ENCODE measurements at places on chromosomes 16 and 17.

- no peak for DNase-seq
Observed at GRCh38 chr16:76535-77272, 1.3 kb upstream of the MPG start.

- no peak for DNase-seq
Observed at GRCh38 chr17:12917399-12917798, 100.4 kb downstream of the ELAC2 start.

GRCh38 chr16:24203675-24204074 lies 52.5 kb upstream of the CACNG3 start:
- no peak for DNase-seq

- no peak for DNase-seq
Observed at GRCh38 chr16:57422026-57422944, 17.7 kb downstream of the CCL17 start.

GRCh38 chr17:6011206-6011605 lies 59.0 kb upstream of the WSCD1 start:
- DNase-seq, result no peak

- DNase-seq, result peak; percentile 91
Observed at GRCh38 chr16:29806099-29806579, at the start of gene MAZ. MAZ (plus strand) TSS chr16:29806529; CDS start chr16:29806702, 173 bp downstream.

DNA sequence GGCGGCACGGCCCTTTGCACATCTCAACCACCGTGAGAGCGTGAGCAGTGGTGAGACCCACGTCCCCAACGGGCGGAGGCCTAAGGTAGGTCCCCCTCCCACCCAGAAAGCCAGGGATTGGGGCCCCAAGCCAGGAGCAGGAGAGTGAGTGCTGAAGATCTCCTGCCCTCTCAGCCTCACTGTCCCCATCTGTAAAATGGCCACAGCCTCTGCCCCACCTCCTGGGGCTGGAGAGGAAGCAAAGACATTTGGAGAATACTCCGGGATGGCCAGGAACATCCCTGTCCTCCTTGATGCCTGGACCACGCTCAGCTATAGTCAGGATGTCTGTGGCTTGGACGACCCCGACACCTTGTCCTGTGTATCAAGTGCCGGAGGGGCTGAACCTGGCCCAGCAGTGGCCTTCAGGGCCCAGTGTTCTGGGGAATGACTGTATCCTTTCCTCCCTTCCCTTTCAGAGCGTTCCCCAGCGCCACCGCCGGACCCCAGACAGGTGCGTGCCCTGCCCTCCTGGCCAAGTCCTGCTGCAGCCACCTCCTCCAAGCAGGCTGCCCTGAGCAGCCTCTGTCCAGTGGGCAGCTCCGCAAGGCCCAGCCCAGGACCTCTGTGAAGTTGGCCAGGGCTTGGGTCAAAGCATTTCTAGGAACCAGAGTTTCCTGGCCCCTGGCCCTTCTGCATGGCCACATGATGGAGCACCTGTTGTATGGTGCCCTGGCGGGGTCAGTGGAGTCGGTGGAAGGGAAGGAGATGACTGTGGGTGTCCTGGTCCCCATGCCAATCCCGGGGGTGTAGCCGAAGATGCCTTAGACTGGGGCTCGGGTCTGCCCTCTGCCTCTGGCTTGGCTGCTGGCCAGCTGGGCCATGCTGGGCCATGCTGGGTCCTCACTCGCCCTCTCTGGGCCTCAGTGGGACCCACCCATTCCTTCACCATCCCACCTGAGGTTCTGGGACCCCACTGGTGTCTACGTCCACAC lies 38.4 kb downstream of the ADCY7 start:
- DNase-seq, result no peak

GRCh38 chr17:21240369-21241055 lies 12.7 kb downstream of the NATD1 start:
- DNase-seq, result no peak

- DNase-seq, result no peak
Observed at GRCh38 chr17:73720187-73720834, 76.1 kb upstream of the SDK2 start.

DNA sequence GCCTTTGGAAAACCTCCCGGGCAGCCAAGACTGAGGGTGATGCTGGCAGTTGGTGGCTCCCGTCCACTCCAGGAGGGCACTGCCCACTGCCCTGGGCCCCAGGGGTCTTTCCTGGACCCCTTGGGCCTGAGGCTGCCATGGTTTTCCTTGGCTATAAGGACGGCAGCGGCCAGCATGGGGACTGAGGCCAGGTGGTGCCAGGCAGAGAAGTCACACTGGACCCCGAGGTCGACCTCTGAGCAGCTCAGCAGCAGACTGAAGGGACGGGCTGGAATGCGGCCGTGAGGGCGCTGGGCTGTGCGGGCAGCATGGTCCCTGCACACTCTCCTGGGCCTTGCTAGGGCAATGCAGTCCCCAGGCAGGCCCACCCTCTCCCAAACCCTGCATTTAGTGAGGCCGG lies 55.6 kb upstream of the GNG13 start:
- no peak for DNase-seq

DNA sequence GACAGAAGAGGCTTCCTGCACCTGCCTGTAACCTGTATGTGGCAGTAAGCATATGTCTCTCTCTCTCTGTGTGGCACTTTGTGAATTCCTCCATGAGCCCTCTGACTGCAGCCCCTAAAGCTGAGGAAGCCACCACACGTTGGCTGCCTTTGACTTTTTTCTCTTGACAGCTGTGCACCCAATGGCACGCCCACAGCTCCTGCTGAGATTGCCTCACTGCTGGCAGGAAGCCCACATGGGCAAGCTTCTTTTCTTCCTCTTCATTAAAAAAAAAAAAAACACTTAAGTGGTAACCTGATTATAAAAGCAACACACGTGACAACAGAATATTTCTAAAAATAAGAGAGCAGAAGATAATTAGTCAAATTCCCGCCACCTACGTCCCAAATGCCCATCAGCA lies 34.0 kb upstream of the PIRT start:
- DNase-seq, result no peak

- peak; percentile 91 for DNase-seq
Observed at GRCh38 chr17:76995387-76996105, 127.3 kb downstream of the MGAT5B start.

DNA sequence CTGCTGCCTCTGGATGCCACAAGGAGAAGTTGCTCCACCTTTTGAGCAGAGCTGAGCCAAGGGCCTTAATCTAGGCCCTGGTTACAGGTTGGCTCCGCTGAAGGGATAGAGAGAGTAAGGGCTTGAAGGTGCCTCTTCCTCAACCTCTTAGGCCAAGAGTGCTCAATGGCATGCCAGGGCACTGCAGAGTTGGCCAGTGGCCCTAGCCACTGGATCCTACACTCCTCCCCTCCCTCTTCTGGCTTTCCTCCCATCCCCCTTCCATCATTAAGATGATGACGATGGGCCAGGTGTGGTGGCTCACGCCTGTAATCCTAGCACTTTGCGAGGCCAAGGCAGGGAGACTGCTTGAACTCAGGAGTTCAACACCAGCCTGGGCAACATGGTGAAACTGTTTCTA lies 50.5 kb downstream of the MYO18A start:
- DNase-seq, result no peak

DNA sequence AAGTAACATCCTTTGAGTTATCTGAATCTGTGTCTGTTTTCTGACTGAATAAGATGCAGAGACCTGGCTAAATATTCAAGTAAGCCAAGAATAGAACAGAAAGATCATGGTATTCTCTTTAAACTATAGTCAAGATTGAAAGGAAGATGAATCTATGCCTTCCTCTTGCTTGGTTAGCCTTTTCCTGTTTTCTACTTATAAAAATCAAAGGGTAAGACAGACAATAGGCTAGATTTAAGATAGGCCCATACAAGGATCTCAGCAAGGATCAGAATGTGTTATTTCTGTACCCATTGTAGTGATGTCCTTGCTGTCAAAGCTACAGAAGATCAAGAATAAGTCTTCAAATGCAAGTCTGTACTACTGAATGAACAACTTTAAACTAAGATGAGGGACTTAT lies 7.0 kb upstream of the CDR2 start:
- DNase-seq, result no peak

- no peak for DNase-seq
Observed at GRCh38 chr17:81451823-81452222, 56.6 kb downstream of the BAHCC1 start.

DNA sequence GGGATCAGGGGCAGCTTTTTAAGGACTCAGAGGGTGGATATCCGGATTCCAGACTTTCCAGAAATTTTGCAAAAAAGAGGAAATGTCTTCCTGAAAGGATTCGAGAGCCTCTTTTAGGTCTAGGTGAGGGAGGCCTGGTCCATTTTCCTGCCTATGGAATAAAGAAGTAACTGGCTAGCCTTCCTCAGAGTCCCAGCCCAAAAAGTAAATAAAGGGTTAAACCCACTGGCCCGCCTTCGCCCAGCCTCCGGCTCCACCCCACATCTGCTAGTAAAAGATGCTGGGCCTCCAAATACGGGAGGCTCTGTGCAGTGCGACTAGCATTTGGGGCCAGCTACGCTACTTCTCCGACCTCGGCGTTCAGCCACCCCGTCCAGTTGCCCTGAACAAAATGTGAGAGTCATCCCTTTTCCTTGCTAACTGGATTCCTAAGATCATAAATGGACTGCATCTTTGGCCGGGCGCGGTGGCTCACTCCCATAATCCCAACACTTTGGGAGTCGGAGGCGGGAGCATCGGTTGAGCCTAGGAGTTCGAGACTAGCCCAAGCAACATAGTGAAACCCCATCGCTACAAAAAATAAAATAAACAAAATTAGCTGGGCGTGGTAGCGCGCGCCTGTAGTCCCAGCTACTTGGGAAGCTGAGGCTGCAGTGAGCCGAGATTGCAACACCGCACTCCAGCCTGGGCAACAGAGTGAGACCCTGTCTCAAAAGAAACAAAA lies 824 bp upstream of the MPP2 start:
- DNase-seq, result peak; percentile 34

DNA sequence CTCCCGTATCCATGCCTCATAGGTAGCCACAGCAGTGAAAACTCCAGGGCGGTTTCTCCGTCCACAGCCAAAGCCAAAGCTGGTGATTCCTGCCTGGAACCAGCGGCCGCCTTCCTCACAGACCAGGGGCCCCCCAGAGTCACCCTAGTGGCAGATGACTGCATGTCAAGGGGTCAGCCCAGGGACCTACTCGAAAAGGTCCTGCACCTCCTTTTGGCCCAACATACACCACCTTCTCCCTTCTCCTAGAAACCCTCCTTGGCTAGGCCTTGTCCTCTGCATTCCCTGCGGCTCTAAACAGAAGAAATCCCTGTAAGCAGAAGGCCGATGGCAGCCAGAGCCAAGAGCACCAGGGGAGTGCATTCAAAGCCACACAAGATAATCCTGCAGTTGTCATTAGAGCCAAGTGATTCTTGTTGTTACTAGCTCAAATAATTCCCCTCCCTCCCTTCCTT lies 6.1 kb downstream of the PRSS36 start:
- DNase-seq, result no peak

GRCh38 chr16:48276102-48276501 lies 28.8 kb upstream of the ABCC11 start:
- peak; percentile 9 for DNase-seq

DNA sequence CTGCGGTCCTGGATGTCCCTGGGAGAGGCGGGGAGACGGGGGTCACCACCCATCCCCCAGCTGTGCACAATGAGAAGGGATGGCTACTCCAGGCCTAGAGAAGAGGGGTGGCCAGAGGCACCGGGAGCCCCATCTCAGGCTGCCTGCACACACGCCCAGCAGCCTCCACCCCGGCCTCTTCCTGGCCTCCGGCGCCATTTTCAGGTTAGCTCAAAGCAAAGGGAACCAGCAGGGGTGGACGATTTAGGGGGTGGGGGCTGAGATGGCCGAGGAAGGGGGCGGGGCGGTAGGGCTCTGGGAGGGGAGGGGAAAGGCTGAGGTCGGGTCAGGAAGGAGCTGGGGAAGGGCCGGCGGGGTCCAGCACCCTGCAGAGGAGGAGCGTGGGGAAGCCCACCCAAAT lies 42.8 kb downstream of the SRCIN1 start:
- no peak for DNase-seq

GRCh38 chr17:80265205-80266068 lies 4.8 kb downstream of the RNF213 start:
- DNase-seq, result no peak

GRCh38 chr17:17421346-17422216 lies 55.2 kb upstream of the MED9 start:
- DNase-seq, result no peak

GRCh38 chr17:17513626-17514025 lies 17.4 kb upstream of the RASD1 start:
- no peak for DNase-seq

- DNase-seq, result no peak
Observed at GRCh38 chr17:30942308-30943079, 20.7 kb downstream of the ADAP2 start.

DNA sequence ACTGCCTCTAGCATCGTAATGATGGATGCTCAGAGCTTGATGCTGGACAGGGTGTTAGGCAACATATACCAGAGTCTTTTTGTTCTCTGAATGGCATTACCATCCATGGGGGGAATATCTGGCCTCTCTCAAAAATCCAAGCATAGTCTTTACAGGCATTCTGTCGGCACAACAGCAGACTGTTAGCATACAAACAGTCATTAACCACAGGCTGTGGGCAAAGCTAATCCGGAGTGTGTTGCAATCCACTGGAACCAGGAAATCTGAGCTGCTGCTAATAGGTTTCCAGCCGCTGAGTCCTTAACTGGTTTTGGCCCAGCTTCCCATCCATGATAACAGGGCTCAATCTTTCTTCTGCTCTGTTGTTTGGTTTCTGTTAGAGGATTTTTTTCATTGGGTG lies 371.9 kb downstream of the HS3ST3B1 start:
- DNase-seq, result no peak

- no peak for DNase-seq
Observed at GRCh38 chr16:24011237-24011636, 175.5 kb downstream of the PRKCB start.

DNA sequence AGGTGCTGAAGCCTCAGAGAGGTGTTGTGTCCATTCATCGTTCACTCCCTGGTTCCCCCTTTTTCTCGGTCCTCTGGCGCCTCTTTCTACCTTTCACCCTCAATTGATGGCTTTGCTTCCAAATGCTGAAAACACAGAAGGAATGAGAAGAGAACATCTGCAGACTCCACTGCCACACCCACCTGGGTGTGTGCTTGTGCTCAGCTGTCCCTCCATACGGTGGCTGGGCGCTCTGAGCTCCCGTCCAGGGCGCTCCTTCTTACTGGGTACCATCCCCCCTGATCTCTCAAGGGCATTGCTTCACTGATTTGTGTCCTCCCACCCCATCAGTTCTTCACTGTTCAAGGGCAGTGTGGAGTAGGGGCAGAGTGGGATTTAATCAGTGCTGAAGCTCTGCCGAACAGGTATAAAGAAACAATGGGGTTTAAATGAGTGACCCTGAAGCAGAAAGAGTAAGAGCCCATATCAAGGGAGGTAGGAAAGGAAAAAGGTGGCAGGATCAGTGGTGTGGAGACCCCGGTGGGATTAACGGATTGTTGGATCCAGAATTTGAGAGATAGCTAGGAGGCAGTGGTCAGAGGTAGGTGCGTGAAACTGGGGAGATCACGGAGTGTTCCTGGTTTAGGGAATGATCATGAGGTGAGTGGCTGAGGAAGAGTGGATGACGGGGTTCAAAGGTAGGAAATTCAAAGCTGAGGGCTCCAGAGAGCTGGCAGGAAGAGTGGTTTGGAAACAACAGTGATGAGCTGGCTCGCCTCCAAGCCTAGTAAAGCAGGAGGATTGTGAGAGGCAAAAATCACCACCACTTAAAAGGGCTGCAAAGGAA lies 40.8 kb downstream of the MRTFB start:
- DNase-seq, result no peak

GRCh38 chr16:10386517-10387100 lies 748 bp downstream of the ATF7IP2 start:
- DNase-seq, result no peak

- no peak for DNase-seq
Observed at GRCh38 chr16:7550096-7550495, 217.5 kb downstream of the RBFOX1 start.

- no peak for DNase-seq
Observed at GRCh38 chr17:48438516-48439061, 8.6 kb upstream of the SKAP1 start.

GRCh38 chr16:53816211-53816836 lies 112.4 kb downstream of the FTO start:
- no peak for DNase-seq
